Left colon (tissue), 2 donors: ENCODE measurements at places on chromosomes 13 and 19. TPM values are rescaled to one million over a fixed set of nuclear protein-coding genes. Genes with fewer than 3 reads are reported as not detected.

The BRME1 gene
- 7.9 TPM for total RNA-seq

The RNASEH2A gene
- 5.7 TPM for total RNA-seq

The GGN gene
- total RNA-seq = not detected

The SLC25A41 gene
- 0.47 TPM for total RNA-seq

The KLF16 gene
- total RNA-seq = 35.9 TPM

The FXYD7 gene
- not detected for total RNA-seq

The FAM83E gene
- 247 TPM for total RNA-seq

The TRAPPC2B gene
- total RNA-seq = 4.4 TPM

The C1QTNF9 gene
- 0.45 TPM for total RNA-seq

The RYR1 gene
- 1.7 TPM for total RNA-seq

The LIN7B gene
- total RNA-seq = 8.8 TPM

The CEACAM4 gene
- 0.24 TPM for total RNA-seq

The CD33 gene
- total RNA-seq = 0.98 TPM
